ENCODE measurements at places on chromosomes 2 and 18.

DNA sequence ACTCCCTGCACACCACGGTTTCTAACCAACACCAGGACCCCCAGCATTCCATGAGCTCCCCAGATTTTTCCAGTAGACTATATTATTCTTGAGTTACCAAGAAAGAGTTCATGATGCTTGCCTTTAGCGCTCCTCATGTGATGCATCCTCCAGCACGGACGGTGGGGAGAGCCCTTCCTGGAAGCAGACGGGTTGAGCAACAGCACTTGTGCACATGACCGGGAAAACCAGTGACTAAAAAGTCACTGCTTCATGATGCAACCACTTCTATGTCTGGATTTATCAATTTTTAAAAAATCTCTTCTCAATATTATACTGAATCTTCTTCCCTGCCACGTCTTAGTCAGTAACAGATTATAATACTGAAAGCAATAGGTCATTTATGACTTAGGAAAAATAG, 20.4 kb upstream of the DOK6 start:
- no peak for DNase-seq

- DNase-seq = no peak
Observed at GRCh38 chr2:177535958-177536504, 143.5 kb downstream of the AGPS start.

DNA sequence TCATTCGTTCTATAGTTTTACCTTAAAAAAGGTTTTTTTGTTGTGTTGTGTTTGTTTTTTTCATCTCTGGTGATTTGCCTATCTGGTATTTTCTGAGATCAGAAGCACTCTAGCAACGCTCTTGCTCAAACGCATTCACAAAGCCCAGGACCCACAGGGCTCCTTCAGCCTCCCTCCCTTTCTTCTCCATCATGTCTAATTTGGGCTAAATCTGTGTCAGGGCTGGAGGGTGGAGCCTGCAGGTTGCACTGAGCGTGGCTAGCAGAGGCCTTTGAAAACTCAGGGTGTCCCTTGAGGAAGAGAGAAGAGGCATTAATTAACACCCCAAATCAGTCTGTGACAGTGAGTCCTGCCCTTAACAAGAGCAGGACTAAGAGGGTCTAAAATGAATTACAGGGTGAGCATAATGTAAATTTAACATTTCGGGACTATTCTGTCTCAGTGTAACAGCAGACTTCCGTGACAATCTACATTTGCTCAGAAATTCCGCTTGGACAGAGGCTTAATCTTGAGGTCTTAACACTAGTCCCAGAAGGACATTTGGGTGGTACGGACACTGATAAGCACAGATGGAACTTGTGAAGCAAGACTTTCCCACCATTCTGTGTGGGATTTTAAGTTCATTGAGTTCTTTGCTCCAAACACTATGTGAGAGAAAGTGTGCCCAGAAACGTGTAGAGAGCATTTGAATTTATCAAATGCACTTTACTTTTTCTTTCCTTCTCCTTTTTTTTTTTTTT, 174.4 kb upstream of the APCDD1 start:
- DNase-seq = no peak

DNA sequence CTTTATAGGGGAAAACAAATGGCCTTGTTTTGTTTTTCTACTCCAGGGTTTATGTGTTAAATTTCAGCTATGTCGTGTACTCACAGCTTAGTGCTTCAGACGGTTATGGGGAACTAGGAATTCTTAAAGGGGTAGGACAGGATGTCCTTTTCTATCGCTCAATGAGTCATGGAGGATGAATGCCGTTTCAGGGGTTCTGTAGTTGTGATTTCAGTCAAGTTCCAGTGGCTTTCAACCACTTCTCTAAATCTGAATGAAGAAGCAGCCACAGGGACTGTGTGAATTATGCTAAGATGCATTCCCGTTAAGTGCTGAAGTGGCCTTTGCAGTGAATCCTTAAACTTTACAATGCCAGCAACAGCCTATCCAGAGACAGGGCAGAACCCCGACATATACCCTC, 1231.7 kb upstream of the ZEB2 start:
- DNase-seq = no peak

- DNase-seq = no peak
Observed at GRCh38 chr18:78920456-78921138, 59.0 kb upstream of the SALL3 start.

DNA sequence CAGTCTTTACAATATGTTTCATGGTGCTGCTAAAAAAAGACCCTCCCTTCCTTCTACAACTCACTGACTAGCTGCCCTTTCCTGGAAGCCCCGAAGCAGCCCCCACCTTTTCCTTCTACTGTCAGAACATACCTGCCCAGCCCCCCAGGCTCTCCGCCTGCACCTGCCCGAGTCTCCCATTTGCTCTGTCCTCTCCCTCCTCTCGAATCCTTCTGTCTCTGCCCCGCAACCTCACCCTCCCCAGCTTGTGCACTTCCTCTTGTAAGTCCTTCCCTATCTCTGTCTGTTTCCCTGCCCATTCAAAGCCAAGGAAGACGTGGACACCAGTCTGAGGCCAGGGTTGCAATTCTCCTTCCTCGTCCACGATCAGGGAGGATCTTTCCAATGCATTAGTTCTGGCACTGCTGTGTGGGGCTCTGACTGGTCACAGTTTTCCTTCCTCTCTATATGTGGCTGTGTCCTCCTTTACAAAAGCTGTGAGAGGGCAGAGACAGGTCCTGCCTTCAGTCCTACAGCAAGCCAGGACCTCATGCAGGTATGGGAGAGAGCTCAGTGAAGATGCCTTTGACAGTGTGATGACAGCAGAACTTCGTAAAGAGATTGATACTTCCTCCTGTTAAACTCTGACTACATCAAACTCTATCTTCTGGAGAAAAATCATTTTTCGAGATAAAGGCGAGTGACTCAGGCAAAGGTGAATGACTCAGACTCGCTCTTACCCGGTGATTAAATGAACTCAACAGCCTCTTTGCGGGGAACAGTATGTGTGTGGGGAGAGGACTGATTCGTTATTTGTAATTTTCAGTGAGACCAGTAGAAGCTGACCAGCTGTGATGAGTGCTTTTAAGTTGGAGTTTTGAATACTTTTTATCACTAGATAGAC, 14.2 kb downstream of the TNFRSF11A start:
- no peak for DNase-seq

DNA sequence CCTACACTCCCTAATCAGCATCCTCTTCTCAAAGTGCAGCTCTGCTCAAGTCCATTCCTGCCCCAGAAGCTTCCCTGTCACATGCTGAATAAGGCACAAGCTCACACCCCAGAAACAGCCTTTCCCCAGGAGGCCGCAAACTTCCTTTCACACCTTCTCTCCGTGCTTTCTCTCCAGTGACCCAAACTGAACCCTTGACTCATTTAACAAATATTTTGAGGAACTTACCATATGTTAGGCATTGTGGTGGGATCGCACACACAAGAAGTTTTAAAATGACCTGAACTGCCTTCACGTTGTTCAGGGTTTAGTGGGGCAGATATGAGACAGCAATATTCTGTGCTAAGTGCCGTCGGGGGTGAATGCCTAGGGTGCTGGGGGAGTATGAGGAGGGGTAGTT, 161.3 kb downstream of the INSIG2 start:
- DNase-seq = no peak

GRCh38 chr2:98170076-98170475, 83.1 kb downstream of the VWA3B start:
- DNase-seq = no peak

- no peak for DNase-seq
Observed at GRCh38 chr18:51541230-51541629, 343.7 kb upstream of the MEX3C start.

DNA sequence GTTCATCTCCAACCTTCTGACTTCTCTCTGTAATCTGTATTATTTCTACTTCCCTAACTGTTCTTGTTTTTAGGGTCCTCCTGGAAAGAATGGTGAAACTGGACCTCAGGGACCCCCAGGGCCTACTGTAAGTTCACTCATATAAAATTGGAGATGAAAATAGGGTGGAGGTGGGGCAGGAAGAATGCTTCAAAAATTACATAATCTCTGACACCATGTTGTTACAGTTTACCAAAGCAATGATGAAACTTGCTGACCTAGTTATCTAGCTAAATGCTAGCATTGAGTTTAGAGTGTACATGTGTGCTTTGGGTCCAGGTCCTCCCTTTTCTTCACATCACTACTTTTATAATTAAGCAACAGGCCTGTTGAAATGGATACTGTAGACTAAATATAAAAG, 23.1 kb downstream of the COL3A1 start:
- DNase-seq = no peak

GRCh38 chr2:127401757-127402695, 14.3 kb upstream of the MAP3K2 start:
- DNase-seq = no peak

DNA sequence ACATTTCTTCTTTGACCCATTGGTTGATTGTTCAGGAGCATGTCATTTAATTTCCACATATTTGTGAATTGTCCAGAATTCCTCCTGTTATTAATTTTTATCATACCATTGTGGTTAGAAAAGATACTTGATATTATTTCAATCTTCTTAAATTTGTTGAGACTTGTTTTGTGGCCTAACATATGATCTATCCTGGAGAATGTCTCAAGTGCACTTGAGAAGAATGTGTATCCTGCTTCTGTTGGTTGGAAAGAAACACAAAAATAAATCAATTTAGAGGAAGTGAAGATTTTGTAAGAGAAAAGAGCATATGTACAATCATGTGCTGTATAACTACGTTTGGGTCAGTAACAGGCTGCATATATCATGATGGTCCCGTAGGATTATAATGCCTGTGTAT, 118.6 kb upstream of the CDC42EP3 start:
- no peak for DNase-seq
